ENCODE measurements at places on chromosomes 4 and X. TPM values are rescaled to one million over a fixed set of nuclear protein-coding genes. Genes with fewer than 3 reads are reported as not detected.
A peak's percentile ranks its signal among the peaks of the same experiment; 100 is the strongest.

The OGT gene
- 133 TPM for polyA plus RNA-seq

The DUSP21 gene
- not detected for polyA plus RNA-seq

The PRR32 gene
- 45.4 TPM for polyA plus RNA-seq

The HS3ST1 gene
- 0.85 TPM for polyA plus RNA-seq

The ZXDA gene
- not detected for polyA plus RNA-seq

The RHOXF2 gene
- not detected for polyA plus RNA-seq

The SYP gene
- polyA plus RNA-seq: 1.5 TPM

The CFAP99 gene
- not detected for polyA plus RNA-seq

The SPANXA1 gene
- polyA plus RNA-seq: not detected

The GYPE gene
- polyA plus RNA-seq: 1.3 TPM

The MAGEA10 gene
- polyA plus RNA-seq: 0.08 TPM

- no peak for DNase-seq
Measured at GRCh38 chr4:10180927-10181744, 64.5 kb upstream of the WDR1 start.

- no peak for DNase-seq
Measured at GRCh38 chr4:145186729-145187128, 6.3 kb upstream of the OTUD4 start.

DNA sequence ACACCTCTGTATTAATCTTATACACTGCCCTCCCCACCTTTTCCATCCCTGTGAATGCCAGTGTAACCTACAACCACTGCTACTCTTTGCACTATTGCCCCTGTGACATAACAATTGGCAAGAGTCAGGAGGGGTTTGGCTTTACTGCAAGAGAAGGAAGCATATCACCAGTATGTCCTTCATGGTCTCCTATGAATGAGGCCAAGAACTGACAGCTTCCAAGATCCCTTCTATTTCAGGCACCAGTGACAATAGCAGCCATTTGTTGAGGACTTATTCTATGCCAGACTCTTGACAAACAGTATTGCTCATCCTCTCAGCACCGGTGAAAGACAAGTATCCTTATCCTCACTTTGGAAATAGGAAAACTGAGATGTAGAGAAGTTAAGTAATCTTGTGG lies 363.9 kb downstream of the MID1IP1 start:
- no peak for DNase-seq

- DNase-seq: no peak
Measured at GRCh38 chr4:120078216-120078615, 11.6 kb upstream of the MAD2L1 start.

DNA sequence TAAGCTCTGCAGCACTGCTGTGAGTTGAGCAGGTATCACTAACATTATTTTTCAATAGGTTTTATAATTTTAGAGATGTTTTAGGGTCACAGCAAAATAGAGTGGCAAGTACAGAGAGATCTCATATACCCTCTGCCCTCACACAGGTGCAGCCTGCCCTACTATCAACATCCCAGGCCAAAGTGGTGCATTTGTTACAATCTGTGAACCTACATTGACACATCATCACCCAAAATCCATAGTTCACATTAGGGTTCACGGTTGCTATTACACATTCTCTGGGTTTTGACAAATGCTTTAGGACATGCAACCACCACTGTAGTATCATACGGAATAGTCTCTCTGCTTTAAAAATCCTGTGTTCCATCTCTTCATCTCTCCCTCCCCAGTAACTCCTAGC lies 173.1 kb downstream of the DHX15 start:
- DNase-seq: no peak

DNA sequence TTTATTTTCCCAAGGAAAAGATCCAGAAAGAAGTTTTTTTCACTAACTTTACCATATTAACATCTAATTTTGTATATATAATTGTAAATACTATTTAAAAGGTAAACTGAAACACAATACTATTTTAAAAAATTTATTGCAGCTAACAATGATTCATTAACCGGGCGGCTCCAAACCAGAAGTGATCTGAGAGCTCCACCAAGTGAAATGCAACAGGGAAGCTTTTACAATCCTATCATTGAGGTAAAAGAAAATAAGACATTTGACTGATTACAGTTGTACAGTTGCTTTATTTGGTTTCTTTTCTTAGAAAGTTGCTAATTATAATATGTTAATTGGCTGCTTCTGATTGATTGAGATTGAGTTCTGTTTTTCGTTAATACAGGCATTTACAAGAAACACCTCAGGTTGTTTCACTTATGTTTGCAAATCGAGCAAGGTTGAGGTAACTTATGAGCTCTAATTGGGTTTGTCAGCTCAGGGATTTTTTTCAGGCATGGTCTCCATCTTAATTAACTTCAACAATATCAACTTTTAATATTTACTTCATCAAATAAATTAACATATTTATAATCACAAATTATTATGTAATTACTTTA lies 220.2 kb upstream of the UGT8 start:
- DNase-seq: peak; percentile 38

- DNase-seq: no peak
Measured at GRCh38 chr4:74159143-74159709, 1.3 kb downstream of the MTHFD2L start.

- DNase-seq: no peak
Measured at GRCh38 chrX:110321670-110322069, 3.8 kb upstream of the AMMECR1 start.

DNA sequence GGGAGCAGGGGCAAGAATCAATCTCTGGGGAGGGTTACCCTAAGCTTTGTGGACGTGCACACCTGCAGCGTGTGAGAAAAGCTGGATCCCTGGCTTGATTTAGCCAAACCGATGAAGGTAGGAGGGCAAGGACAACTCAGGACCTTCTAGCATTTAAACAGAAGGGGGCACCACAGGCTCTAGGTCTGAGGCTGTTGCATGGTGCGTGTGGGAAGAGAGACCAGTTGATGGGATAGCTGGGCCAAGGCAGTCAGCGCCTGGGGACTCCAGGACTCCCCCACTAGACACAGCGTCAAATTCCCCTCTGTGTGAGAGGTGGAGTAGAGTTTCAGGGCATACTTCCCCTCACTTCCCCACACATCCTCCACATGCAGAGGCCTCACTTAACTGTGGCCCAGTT lies 4.3 kb downstream of the GABRQ start:
- DNase-seq: no peak

DNA sequence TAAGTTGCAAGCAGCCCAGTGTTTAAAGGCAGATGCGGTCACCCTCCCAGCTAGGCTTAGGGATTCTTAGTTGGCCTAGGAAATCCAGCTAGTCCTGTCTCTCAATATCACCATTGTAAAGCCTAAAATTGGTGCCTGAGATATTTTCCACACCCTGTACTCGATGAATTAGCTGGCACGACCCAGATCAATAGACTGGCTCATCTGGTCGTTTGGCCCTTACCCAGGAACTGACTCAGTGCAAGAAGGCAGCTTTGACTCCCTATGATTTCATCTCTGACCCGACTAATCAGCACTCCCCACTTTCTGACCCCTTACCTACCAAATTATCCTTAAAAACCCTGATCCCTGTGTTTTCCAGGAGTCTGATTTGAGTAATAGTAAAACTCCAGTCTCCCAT lies 384.9 kb upstream of the SLC7A11 start:
- DNase-seq: no peak

- no peak for DNase-seq
Measured at GRCh38 chr4:154616731-154617130, 4.3 kb upstream of the FGG start.

DNA sequence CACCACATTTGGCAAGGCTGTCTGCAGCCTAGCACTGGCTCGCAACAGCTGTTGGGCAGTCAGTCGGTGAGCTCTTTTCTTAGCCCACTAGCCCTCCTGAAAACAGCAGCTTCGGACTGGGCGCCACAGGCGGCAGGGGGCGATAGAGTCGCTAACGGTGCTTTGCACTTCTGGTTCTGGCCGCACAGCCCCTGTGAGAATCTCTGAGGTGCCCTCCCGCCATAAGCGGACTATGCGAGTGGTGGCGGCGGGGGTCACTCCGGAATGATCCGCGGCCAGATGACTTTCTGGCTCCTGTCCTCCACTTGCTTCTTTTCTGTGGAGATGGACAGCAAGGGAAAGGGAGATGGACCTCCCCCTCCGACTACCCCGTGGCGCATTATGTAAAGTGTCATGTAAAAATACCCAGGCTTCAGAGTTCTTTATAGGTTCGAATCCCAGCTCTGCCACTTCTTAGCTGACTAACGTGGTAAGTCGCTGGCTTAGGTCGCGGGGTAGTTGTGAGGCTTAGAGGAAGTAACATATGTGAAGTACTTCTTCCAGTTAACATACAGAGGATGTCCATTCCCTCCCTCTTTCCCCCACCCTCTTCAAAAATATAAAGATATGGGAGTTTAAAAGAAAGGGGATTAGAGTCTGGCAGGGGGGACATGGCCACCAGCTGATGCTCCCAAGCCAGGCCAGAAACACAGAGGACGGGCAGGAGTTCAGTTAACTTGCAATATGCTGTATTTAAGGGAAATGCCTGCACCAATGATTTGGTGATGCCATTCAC lies 11.0 kb downstream of the ARHGAP36 start:
- no peak for DNase-seq

- DNase-seq: peak; percentile 63
Measured at GRCh38 chrX:13536551-13536950, 32.9 kb upstream of the EGFL6 start.

- no peak for DNase-seq
Measured at GRCh38 chr4:2793586-2794485, 951 bp downstream of the SH3BP2 start.

GRCh38 chr4:8267077-8267476 lies 2.5 kb upstream of the HTRA3 start:
- no peak for DNase-seq

- no peak for DNase-seq
Measured at GRCh38 chr4:3019145-3019846, 55.0 kb downstream of the HTT-AS start.

DNA sequence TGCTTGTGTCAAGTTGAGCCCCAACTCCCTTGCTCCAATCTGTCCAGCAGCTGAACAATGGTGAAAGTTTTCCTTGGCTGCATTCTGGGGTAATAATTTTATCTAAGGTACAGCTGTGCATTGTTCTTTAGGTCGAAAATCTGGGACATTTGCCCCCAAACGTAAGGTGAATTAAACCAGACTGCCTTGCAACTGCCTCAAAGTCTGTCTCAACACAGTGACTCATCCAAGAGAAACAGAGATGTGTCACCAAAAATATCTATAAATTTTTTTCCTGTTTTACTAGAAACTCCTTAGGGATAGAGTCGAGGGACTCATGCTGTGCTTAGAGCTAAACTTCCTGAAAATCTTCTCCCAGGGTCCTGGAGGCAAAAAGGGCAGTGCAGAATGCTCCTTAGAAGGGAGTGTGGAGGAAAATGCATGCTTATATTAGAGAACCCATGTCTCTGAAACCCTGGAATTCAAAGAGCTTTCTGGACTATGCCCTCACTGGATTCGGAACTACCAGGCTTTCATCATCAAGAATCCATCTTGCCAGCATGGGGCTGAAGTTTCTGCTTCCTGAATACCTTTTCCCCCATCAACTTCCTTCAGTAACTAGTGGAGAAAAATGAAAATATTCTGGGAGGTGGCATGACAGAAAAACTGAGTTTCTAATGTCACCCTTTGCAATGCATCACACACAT lies 115.7 kb downstream of the PALLD start:
- no peak for DNase-seq

DNA sequence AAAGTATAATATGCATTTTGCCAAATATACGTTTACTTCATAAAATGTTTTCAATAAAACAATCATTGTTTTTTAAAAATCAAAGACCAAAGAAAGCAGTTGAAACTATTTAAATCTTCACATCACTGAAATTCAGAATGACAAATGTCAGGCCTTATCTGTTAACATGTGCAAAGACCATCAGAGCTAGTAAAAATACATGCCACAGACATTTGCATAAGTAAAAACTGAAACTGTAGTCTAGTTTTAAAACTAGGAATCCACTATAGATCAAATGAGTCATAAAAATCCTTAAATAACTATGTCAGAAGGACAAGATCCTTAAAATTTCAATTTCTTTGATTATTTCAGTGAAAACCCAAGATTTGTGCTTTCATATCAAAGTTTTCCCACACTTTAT lies 24.8 kb downstream of the KLHL15 start:
- DNase-seq: no peak

DNA sequence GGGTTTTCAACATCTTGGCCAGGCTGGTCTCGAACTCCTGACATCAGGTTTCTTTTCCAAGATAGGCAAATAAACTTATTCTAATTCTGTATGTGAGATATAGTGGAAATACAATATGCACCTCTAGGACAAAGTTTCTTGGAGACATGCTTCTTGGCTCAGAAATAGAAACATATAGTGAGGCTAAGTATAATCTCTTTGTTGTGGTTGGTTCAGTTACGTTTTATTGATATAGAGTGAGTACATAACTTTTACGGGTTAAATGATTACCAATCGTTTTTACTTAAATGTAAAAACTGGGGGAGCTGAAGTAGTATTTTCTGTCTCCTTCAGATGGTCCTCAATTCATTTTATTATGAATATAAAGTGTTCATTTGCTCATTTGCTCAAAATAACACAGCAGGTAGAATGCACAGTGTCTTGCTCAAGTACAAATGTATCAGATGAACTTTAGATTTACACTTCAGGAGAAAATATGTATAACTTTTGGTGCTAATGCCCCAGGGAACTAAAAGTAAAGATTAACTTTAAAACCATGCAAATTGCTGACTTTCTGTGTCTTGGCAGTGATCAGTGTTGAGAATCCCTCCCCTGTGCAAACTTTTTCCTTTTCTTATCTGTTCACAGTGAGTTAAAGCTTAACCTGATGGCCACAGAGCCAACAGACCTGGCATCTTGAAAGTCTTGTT lies 77.6 kb downstream of the AFF1 start:
- DNase-seq: no peak

GRCh38 chrX:87299563-87300160 lies 217.9 kb upstream of the KLHL4 start:
- peak; percentile 16 for DNase-seq

DNA sequence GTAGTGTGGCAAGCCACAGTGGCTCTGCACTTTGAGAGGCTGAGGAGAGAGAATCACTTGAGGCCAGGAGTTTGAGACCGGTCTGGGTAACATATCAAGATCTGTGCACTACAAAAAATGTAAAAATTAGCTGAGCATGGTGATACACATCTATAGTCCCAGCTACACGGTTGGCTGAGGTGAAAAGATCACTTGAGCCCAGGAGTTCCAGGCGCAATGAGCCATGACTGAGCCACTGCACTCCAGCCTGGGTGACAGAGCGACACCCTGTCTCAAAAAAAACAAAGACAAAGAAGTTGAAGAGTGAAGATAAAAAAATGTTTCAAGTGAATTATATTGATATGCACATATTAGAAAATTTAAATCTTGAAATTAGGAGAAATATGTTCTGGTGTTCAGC lies 46.3 kb downstream of the SULT1B1 start:
- no peak for DNase-seq

DNA sequence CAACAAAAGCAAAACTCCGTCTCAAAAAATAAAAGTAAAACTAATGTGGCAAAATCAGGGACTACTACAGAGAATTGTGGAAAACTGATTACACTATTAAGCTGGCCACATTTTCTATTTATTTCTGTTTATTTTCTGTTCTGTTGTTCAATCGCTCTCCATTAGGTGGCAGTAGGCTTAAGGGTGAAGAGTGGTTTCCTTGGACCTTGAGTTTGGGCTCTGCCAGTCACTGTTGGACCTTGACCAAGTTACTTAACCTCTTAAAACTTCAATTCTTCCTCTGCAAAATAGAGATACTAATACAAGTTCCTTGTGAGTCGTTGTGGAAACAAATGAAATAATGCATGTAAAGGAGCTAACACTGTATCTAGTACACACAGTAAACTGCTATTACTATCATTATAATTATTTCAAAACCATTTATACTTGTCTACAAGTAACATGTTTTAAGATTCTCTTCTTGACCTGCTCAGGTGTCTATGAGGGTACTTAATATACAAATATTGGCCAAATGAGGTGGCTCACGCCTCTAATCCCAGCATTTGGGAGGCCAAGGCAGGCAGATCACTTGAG lies 15.2 kb downstream of the HSD17B11 start:
- peak; percentile 55 for DNase-seq

GRCh38 chrX:72573158-72573511 lies 492 bp upstream of the HDAC8 start:
- DNase-seq: no peak
